ENCODE measurements at places on chromosomes 3 and 15. TPM values are rescaled to one million over a fixed set of nuclear protein-coding genes. Genes with fewer than 3 reads are reported as not detected.

Gene LPP
- 97.4 TPM for total RNA-seq

DNA sequence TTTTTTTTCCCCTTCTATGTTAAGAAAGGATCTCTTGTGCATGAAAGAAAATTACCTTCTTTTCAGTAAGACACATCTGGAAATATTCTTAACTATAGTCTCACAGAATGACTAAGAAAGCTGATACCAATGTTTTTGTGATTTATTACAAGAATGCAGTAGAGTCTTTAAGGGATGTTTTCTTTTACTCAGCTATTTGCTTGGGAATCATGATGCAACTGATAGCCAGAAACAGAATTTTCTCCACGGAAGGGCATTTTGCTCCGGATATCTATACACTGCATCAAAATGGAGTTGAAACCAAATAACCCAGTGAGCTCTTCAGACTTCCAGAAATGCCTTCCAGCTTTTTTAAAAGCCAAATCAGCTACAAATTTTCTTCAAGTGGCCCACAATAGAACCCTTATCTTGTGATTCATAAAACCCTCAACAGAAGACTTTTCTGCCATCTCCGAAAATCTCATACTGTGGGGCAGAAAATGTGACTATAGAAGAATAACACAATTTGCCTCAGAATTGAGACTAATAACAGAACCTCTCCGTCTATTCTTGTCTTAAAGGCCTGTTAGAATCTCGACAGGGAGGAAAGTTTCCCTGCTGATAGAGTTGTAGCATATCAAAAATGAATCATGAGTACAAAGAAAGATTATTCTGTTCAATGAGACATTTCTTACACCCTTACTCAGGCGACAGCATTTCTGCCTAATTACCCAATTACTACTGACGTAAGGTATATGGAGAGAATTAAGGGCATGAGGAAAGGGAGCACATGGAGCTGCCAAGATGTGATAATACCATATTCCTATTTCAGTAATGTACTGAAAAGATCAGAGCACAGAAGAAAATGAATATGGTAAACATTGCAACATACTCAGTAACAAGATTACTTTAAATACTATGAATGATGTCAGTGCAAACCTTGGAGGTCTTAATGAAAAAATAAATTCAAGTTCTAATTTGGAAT, 900.1 kb downstream of the ROBO1 start:
- DNase-seq, result no peak

Gene ADAMTS7
- 24.2 TPM for total RNA-seq

Gene CD86
- total RNA-seq, result 3.6 TPM

DNA sequence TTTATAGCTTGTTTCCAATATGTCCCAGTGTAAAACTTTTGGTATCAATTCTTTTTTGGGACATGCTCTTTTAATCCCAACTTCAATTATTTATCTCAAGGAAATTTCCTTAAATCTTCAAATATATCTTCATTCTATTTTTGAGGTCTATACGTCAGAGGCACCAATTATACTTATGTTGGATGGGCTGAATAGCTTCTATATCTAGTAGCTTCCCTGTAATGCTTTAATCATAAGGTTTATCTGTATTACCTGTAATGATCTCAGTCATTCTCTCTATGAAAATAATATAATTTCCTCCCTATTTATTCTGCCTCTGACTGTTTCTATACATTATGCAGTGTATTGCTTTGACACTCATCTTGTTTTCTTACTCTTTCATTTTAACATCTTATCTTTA, 29.9 kb upstream of the MCCC1 start:
- no peak for DNase-seq
